CD4-positive, alpha-beta T cell treated with Interleukin-15 for 1 hour (primary cell): ENCODE measurements at places on chromosomes 12 and 14.
A peak's percentile ranks its signal among the peaks of the same experiment; 100 is the strongest.

DNA sequence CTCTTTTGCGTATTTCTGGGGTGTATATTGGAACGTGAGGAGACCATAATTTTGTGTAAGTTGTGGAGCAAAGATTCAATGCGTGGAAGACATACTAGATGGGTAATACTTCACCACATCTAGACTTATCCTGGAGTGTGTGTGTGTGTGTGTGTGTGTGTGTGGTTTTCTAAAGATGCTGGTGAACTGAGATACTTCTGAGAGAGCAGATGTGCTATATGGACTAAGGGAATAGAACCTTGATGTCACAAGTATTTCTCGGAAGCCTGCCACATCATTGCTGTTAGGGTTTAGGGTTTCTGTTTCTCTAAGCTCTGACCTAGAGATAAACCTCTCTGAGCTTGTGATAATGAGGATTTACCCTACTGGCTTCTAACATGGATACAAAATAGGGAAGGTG is 138.8 kb downstream of the DACT1 start:
- no peak for DNase-seq

- peak; percentile 55 for DNase-seq
Observed at GRCh38 chr12:12736759-12737676, 19.9 kb downstream of the CDKN1B start.

DNA sequence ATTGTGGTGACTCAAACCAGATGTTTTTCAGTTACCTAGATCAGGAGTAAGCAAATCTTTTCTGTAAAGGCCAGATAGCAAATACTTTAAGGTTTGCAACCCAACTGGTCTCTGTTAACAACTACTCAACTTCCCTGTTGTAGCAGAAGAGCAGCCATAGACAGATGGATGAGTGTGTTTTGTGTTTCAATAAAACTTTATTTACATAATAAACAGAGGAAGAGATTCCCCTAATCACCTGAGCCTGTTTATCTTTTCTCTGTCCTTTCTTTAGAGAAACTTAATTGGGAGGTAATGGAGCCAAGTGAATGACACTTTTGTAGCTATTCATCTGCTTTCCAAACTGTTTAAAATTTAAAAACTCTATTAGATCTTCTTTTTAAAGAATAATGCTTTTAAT is 365.1 kb downstream of the IPO8 start:
- DNase-seq = no peak

GRCh38 chr12:50375802-50376201 is 20.6 kb downstream of the FAM186A start:
- no peak for DNase-seq

DNA sequence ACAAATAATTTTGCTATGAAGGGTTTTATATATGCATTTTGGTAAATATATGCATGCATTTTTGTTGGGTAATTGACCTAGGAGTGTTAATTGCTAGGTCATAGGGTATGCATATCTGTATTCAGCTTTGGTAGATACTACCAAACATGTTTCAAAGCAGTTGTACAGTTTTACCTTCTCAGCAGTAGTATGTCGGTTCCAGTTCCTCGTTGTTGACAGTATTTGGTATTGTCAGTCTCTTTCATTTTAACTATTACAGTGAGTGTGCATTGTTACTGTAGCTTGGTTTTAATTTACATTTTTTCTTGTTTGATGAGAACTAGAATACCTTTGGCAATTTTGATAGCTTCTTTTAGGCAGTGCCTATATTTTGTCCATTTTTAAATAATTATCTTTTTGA is 98.9 kb downstream of the ARID2 start:
- no peak for DNase-seq

- no peak for DNase-seq
Observed at GRCh38 chr12:94795520-94795919, 145.2 kb upstream of the TMCC3 start.

- DNase-seq = no peak
Observed at GRCh38 chr12:12823300-12823699, 10.2 kb downstream of the DDX47 start.

DNA sequence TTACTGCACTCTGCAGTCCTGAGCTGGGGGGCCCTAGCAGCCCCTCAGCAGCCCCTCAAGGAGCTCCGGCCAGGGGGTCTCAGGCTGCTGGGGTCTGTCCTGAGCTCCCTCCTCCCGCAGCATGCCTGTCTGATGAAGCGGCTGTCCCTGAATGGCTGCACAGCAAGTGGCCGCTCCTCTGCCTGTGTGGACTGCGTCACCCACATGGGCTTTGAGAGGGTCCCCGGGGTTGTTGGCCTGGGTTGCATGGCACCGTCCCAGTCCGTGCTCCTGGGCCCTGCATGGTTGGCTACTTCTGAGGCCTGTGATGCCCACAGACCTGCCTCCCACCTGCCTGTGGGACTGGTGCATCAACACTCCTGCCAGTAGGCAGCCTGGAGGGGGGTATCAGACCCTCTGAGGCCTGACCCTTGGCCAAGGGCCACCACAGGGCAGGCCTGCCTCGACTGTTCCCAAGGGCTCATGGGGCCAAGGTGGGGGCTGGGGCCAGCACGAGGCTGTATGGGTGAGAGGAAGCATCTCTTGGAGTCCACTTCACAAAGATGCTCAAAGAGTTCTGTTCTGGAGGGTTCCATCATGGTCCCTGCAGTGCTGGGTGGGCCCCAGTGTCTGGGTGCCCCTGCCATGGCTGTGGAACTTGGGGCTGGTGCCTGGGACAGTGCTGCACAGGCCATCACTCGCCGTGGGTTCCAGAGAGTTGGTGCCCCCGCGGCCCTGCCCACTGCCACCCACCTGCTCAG is 12.2 kb downstream of the CEP170B start:
- DNase-seq = no peak

- no peak for DNase-seq
Observed at GRCh38 chr12:75550401-75551240, 39.2 kb upstream of the KRR1 start.

DNA sequence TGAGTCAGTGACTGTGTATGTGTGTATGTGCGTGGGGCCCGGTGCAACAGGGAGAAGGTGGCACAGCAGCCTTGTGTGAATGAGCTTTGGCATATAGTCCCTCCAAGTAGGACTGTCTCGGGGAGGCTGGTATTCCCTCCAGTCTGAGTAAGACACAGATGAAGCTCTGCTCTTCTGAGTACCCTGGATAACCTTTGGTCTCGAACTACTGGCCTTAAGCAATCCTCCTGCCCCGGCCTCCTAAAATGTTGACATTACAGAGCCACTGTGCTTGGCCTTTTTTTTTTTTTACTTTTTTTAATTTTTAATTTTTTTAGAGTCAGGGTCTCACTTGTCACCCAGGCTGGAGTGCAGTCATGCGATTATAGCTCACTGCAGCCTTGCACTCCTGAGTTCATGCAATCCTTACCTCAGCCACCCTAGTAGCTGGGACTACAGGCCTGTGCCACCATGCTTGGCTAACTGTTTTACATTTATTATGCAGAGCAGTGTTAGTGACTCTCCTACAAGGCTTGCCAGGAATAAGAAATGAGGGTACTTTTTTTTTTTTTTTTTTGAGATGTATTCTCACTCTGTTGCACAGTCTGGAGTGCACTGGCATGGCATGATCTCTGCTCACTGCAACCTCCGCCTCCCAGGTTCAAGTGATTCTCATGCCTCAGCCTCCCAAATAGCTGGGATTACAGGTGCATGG is 9.4 kb upstream of the DAZAP2 start:
- no peak for DNase-seq

- no peak for DNase-seq
Observed at GRCh38 chr12:22431693-22432251, 97.3 kb upstream of the ST8SIA1 start.

DNA sequence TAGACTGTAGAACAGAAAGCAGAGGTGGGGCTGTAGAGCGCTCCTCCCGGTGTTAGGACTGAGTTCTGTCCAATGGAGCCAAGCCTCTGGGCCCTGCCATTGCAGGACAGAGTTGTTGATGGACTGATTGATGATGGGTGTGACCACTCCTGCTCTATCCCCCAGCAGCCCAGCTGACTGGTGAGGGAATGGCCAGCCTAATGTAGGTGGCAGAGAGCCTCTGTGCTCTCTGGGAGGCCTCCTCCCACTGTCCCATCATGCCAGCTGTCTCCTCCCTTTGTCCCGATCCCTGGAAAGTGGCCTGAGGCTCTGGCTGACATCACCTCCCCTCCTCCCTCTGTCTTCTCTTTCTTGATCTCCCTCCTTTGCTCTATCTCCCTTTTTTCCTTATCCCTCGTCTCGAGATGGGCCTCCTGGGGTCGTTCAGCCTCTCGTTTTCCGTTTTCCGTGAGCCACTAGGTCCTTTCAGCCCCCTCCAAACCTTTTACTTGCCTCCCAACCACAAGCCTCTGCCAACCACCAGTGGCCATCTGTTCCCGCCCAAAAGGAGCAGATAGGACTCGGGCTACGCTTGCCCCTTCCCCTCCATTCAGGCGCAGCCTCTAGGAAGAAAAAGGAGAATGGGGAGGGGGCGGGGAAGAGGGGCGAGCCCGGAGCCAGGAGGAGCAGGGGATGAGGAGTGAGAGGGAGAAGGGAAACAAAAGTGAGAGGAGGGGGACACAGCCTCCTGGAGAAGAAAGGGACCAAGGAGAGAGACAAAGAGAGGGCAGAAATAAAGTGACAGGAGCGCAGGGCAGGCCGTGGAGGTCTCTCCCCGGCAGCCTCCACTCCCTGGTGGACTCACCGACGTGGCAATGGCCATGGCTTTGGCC is 572 bp downstream of the EFS start:
- no peak for DNase-seq

DNA sequence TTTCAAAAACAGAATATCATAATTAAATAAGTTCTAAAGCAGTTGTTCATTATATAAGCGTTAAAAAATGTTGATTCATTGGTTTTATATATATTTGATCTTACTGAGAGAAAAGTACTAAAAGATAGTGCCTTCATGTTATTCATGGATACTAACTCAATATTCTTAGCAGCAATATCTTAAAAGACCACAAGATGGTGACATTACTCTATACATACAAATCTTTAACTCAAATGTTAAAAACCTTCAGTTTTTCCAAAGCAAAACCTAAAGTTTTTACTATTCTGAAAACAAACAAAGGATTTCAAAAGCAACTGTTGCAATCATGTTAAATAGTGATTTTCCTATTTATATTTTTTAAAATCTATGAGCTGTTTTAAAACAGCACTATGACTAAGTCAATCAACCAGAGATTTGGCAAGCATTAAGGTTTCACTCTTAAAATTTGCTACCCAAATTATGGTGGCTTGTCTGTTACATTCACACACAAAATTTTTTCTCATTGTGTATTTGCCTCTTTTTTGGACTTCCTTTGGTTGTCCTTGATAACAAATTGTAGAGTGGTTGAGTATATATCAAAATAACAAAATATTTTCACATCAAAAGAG is 50.1 kb upstream of the RERGL start:
- no peak for DNase-seq

DNA sequence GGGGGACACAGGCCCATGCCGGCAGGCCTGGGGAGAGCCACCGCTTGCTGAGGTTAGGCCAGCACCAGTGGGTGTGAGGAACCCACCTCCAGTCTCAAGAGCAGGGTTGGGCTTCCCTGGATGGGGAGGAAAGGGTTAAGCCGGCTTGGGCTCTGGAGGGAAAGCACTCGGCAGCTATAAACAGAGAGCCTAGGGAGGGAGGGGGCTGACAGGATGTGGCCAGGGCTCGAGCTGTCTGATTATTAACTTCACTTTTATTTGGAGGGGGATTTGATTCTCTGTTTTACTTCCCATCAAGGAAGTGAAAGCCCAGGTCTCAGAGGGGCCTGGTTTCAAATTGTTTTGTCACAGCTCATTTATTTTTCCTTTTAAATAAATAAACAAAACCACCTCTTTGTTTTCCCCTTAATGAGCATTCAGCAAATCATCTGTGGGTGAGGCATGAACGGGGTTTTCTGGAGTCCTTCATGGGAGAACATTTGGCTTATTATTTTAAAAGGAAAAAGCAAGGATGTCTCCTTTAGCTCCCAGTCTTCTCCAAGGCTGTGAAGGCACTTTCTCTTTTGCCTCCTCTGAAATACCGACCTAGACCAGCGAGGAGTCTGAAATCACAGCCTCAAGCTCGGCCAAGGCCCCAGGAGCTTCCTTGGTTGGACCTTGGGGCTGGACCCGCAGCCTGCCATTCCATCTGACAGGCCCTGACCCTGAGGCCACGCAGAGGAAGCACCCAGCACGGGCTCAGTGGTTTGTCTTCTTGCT is 21.9 kb upstream of the ZFP36L1 start:
- peak; percentile 75 for DNase-seq

DNA sequence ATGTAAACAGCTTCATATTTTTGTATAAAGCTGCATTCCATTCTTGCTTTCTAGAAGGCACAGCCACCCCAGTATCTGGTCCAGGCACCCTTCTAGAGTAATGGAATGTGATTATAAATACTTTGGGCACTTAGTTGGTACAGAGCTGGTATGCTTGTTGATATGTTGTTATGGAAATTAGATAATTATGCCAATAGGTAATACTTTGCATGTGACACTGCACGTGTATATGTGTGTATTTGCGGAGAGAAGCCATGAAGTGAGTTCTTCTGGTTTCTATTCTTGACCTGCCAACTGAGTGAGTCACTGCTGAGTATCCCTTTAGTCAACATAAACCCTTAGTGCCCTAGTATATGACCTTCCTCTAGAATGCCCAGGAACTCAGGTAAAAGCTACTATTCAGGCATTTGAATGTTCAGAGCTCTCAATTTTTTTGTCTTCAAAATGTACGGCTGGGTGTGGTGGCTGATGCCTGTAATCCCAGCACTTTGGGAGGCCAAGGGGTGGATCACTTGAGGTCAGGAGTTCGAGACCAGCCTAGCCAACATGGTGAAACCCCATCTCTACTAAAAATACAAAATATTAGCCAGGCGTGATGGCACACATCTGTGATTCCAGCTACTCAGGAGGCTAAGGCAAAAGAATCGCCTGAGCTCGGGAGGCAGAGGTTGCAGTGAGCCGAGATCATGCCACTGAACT is 6.2 kb upstream of the TCP11L2 start:
- no peak for DNase-seq

GRCh38 chr14:86944434-86944833 is 1048.5 kb downstream of the GALC start:
- DNase-seq = no peak

DNA sequence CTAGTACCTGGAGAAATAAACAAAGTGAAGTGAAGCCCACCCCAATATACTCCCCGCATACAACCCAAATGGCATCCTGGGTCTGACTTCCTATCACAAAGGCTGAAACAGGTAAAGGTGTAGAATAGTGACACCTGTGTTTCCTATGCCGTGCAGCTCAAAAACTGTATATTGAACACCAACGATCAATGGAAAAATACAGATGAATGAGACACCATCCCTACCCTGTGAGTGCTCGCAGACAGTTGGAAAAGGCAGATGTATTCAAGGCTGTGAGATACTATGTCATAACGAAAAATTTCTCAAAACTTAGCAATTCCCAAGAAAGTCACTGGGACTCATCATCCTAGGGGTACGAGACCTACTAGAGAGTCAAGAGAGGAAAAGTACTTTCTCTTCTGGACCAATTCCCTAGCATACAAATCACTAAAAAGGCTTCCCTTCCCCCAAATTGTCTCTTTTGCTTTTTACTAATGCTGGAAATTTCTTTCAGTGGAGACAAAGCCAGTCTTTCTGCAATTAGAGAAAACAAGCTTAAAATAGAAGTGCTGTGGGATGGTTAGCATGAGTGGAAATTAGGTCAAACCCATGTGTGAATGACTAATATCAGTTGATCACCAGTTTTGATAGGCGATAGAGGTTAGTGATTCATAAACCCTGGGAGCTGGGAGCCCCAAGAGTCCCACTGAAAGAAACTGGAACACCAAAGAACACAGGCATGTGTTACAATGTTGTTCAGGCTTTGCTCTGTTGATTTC is 249.7 kb downstream of the SPTSSA start:
- DNase-seq = no peak
